Activated CD8-positive, alpha-beta memory T cell treated with anti-CD3 and anti-CD28 coated beads for 24 hours (primary cell): ENCODE measurements at places on chromosomes 6 and 20.

DNA sequence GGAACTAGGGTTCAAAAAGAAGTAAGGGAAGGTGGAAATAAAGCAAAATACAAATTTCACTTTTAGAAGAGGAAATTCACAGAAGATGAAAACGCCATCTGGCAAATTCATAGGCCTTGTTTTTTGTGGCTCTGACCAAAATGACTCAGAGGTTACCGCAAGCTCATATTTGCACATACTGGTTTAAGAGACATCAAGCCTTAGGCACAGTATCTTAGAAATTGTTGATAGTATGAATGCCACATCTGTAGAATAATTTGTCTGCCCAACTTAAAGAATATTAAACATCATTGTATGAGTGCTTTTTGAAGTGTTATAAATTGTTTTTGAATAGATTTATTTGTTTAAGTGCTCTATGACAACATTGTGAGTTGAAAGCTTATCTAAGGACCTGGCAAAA is 10.6 kb downstream of the TAAR1 start:
- DNase-seq, result no peak

- no peak for DNase-seq
These were observed 163.9 kb upstream of the ZNF217 start for GRCh38 chr20:53757472-53757913.

DNA sequence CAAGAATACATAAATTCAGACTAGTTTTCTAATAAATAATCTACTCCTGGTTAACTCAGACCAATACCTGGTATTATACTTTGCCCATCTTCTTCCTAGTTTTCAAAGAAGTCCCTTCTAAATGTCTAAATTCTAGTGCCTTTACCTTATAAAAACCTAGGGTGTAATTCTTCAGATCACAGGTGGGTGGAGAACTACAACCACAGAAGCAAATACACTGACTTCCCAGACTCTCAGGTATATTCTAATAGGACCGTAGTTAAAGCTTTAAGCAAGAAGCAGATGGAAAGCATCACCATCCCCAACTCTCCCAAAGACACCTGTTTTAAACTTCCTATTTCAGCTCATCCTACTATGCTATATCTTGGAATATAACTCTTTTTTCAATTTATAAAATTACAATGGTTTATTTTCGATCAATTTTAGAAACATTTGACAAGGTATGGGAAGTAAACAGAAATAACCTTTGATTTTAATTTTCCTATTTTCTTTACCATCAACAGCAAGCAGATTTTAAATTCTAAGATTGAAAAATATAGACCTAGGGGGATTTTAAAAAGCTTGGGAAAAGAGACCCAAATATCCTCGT is 15.8 kb downstream of the MAN1A1 start:
- no peak for DNase-seq

- no peak for DNase-seq
These were observed 159.1 kb downstream of the ZDHHC14 start for GRCh38 chr6:157539900-157540752.

DNA sequence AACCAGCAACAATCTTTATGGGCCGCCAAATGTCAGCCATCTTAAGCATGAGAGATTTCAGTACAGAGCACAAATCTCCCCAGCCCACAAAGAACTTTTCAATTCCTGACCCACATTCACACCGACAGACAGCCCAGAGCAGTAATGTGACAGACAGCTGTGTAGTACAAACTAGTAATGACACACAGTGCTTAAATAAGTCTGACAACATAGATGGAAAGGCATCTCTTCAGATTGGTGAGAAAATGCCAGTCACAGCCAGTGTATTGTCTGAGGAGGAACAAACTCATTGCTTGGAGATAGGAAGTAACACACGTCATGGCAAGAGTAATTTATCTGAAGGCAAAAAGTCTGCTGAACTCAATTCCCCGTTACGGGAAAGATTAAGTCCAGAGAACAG is 36.0 kb downstream of the KIZ start:
- DNase-seq, result no peak

DNA sequence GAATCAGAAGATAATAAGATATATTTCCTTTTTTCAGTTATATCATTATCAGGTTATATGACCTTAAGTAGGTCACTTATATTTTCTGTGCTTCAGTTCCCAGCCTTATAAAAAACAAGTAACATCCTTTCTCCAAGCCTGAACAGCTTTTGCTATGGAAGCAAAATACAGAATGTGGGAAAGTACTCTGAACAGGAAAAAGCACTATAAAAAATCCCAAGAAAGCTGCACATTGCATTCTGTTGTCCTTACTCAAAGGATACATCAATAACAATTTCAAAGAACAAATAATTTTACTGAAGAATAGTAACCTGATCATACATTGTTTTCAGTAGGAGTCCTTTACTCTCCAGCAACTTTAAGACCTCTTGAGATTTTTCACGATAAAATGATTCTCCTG is 56.4 kb downstream of the SLC35A1 start:
- DNase-seq, result no peak

DNA sequence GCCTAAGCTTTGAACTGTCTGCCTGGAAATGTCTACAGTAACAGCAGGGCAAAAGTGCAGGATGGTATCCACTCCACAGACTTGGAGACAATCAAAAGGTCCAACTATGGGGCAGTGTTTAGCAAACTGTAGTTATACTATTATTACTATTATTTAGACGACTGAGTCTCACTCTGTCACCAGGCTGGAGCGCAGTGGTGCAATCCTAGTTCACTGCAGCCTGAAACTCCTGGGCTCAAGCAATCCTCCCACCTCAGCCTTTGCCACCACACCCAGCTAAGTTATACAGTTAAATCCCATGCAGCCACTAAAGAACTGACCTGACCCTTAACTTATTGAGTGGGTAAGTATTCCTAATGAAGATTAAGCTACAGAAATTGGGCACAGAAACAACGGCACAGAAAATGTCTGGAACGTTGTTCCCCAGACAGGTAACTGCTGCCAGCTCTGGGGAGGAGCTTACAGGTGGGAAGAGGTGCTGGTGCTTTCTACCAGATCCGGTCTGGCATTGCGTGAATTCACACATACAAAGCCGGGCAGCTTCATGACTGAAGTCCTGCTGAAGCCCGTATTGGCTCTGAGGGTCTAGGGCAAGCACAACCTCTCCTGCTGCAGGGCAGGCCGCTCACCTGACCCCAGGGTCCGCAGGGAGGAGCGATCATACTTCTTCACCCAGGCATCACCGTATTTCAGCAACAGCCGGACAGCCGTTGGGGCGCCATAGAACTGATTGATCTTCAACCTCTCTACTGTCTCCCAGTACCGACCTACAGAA is 27.0 kb upstream of the APMAP start:
- no peak for DNase-seq
